ENCODE measurements at places on chromosomes 6 and 20.

- no peak for DNase-seq
Observed at GRCh38 chr20:45163083-45163803, 11.5 kb upstream of the PI3 start.

DNA sequence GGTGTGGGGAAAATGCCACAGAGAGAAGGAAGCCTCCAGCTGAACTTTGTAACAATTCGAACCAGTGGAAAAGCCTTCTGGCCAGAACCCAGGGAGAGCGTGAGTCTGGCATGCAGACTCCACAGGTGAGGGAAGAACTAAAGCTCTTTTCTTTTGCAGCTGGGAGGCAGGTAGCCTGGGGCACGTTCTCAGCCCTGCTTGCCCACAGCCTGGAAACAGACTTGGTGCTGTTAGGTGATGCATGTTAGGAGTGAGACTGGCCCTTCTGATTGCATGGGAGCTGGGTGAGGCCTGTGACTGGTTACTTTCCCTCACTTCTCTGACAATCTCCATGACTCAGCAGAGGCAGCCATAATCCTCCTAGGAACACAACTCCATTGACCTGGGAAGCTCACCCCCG, 34.2 kb downstream of the PROKR2 start:
- DNase-seq, result no peak

- no peak for DNase-seq
Observed at GRCh38 chr6:95431637-95432228, 145.6 kb upstream of the MANEA start.

DNA sequence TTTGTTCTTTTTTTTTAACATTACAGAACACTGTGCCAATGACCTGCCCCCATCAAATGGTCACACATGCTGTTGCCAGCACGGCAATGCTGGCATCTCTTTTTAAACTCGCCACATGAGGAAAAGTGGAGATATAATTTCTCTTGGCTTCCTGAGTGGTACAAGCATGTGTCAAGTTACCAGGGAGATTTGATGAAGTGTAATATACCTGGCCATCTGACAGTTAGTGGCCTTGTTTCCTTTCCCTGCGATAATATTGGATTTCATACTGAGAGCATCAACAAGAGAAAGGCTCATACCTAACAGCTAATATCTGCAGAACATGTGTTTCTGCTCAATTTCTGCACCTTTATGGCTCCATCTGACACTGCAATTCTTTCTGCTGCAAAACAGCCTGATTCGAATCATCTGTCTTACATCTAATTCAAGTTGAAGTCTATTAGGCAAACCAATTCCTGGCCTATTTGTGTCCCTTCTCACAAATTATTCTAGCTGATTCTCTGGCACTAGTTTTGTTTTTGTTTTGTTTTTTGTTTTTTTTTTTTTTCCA, 519.5 kb downstream of the PREX1 start:
- DNase-seq, result no peak

DNA sequence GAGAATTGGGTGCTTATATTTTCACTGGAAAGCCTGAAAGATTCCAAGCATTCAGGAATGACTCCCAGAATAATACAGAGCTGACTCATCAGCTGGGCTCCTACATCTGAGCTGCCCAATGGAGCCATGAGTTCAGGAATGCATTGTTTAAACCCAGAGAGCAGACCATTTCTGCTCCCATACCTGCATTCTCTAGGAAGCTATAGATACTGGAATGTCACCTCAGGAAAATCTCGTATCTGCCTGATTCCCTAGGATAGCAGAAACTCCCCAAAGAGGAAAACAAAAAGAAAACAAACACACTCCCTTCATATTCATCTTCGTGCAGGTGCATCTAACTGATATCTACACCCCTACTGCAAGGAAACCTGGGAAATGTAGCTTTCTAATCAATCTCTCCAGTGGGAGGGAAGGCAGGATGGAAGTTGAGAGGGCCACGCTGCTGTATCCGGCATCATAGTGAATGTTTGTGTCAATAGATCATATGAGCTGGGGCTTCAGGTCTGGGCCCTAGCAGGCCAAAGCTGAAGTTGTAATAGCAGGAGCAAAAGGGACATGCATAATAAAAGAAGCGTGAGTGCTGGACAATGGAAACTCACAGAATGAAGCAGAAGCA, 8.2 kb upstream of the SLC2A12 start:
- no peak for DNase-seq

DNA sequence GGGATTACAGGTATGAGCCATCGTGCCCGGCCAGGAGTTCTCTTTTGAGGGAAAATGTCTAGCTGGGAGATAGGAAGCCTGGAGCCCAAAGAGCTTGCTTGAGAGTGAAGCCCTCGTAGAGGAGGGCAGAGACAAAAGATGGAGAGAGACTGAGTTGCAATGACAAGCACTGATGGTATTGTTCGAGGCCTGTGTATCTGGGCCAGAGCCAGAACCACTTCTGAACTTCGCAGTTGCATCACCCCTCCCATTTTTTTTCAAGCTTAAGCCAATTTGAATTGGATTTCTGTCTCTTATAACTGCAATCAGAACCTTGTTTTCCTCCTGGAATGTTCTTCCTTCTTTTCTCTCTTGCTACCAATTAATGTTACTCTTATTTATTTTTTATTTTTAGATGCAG, 83.1 kb downstream of the KCNB1 start:
- DNase-seq, result no peak

DNA sequence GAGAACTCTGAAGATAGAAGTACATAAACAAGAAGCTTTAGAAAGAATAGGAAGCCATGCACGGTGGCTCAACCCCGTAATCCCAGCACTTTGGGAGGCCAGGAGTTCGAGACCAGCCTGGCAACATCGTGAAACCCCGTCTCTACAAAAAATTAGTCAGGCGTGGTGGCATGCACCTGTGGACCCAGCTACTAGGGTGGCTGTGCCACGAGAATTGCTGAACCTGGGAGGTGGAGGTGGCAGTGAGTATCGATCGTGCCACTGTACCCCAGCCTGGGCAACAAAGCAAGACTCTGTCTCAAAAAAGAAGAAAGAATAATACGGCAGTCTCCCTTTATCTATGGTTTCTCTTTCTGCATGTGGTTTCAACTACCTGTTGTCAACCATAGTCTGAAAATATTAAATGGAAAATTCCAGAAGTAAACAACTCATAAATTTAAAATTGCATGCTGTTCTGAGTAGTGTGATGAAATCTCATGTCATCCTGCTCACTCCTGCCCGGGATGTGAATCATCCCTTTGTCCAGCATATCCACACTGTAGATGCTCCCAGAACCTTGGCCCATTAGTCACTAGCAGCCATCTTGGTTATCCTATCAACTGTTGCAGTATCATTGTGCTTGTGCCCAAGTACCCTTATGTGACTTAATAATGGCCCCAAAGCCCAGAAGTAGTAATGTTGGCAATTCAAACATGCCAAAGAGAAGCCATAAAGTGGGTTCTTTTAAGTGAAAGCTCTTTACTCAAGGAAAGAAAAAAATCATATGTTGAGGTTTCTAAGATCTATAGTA, 22.1 kb downstream of the DEK start:
- DNase-seq, result no peak

- no peak for DNase-seq
Observed at GRCh38 chr6:47355496-47355895, 45.8 kb upstream of the TNFRSF21 start.

DNA sequence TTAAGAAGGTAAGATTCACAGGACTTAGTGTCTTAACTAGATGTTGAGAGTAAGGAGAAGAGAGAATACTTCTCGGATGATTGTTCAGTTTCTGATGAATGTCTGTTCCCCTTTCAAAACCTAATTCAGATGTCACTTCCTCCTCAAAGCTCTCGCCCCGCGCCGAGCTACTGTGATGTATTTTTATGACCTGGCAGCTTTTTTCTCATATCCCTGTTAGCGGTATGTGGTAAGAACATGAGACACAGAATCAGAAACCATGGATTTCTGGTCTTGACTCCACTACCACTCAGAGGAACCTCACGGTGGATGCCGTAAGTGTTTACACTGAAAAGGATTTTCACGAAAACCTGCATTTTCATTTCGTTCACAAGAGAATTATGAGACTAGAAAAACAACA, 48.4 kb downstream of the CEP43 start:
- DNase-seq, result no peak

- peak; percentile 32 for DNase-seq
Observed at GRCh38 chr6:35522660-35523658, 10.3 kb upstream of the TULP1 start.

DNA sequence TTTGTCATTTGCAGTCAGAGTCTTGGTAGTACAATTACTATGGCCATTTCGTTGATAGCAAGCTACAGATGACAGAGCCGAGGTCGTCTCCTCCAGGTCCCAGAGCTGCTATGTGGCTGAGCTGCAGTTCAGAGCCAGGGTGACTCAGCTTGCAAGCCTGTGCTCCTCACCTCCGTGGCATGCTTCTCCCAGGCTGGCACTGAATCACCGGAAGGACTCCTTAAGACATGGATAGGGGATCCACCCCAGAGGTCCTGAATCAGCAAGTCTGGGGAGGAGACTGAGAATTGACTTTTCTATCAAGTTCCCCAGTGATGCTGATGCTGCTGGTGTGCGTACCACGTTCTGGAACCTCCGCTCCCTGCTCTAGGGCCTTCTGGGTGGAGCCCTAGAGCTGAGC, 291.2 kb downstream of the CDH26 start:
- no peak for DNase-seq

DNA sequence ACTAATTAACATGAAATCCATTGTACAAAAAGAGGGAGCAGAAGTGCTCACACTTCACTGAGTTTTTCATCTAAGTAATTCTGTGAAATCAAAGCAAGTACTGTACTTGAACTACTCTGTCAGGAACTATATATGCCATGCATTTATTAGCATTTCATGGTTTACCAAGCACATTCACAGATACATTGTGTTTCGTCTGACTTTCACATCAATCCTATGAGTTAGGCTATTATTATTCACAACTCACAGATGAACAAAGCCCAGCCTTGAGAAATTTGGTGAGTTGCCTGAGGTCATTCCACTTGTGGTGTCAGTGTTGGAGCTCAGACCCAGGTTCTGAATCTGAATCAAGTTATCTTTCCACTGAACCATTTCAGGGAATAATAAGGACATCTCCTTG, 33.7 kb upstream of the TENT5A start:
- DNase-seq, result no peak

- no peak for DNase-seq
Observed at GRCh38 chr20:46011631-46012482, 3.1 kb downstream of the MMP9 start.

All from C1 segment of cervical spinal cord (tissue), 14 donors.